ENCODE measurements at places on chromosomes 2 and 18.

- DNase-seq = no peak
Observed at GRCh38 chr18:78637442-78638402, 341.9 kb upstream of the SALL3 start.

- no peak for DNase-seq
Observed at GRCh38 chr18:75880925-75881504, 453.5 kb upstream of the SMIM21 start.

DNA sequence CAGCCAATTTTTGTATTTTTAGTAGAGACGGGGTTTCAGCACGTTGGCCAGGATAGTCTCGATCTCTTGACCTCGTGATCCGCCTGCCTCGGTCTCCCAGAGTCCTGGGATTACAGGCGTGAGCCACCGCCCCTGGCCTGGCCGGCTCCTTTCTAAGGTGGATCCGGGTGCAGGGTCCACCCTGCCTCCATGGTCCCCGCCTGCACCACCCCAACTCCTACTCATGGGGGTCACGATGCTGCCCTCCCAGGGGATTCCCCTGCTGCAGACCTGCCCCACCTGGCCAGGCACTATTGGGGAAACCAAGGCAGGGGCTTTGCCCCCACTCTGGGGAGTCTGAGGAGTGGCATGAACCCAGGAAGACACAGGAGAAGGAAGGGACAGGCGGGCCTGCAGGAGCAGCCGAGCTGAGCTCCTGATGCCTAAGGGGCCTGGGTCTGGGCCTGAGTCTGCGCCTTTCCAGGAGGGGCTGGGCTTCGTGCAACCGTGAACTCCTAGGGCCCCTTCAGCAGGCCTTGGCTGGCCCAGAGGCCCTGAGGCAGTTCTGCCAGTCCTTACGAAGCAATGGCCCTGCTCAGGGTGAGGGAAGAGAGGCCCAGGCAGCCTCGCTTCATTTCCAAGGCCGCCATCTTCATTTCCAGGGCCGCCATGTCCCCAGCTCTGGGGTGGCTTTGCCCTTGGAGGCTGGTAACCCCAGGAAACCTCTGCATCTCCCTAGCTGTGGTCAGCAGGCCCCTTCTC lies 67.2 kb upstream of the SMAD7 start:
- DNase-seq = no peak

DNA sequence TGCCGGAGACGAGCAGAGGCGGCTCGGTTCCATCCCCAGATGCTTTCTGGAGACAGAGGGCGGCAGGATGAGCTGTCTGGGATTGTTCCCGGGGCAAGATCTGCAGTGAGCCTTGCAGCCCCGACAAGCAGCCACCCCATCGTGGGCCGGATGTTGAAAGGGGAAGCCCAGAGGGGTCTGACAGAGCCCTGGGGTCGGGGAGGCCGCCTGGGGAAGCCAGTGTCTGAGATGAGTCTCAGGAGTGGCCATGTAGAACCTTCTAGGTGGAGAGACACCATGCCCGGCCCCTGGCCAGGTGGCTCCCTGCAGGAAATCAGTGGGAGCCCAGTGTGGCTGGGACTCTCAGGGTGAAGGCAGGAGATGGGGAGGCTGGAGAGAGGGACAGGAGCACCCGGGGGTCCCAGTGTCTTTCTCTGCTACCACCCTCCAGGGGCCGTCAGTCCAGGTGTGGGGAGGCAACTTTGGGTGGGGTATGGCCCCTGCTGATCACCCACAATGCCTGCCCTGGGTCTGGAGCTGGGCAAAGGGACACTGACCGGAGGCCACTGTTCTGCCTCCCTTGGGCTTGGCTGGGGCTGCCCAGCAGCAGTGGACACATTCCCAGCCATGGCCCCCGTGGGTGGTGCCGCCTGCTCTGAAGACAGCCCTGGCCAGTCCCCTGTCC lies 128.3 kb upstream of the HS6ST1 start:
- no peak for DNase-seq

DNA sequence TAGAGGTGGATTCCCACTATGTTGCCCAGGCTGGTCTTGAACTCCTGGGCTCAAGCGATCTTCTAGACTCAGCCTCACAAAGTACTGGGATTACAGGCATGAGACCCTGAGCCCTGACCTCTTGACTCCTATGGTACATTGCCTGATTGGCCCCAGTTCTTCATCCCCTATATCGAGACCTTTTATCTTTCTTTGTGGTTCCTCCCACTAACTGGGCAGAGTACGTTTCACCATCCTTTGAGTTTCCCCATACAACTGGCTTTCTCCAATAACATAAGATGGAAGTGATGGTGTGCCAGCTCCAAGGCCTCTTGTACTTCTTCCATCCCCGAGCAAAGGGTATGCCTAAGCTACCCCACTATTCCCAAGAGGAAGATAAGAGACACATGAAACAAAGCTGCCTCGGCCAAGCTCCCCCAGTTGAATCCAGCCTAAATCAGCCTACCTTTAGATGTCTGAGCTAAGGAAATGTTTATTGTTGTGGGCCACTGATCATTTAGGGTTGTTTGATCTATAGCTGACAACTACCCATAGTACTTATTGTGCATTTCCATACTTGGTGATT lies 8.3 kb upstream of the TMEM247 start:
- no peak for DNase-seq

DNA sequence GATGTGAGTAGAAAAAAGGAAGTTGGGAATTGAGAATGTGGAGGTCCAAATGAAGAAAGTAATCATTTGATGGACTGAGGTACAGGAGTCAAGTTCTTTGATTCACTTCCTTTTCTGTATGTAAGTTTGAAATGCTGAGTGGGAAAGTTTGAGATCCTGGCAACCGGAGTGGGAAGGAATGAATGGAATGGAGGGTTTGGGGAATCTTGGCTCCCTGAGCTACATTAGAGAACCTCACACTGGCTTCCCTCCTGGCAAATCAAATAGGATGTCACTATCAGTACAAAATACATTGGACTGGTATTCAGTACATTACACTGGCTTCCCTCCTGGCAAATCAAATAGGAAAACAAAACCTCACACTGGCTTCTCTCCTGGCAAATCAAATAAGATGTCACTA lies 9.8 kb upstream of the RNF138 start:
- no peak for DNase-seq

DNA sequence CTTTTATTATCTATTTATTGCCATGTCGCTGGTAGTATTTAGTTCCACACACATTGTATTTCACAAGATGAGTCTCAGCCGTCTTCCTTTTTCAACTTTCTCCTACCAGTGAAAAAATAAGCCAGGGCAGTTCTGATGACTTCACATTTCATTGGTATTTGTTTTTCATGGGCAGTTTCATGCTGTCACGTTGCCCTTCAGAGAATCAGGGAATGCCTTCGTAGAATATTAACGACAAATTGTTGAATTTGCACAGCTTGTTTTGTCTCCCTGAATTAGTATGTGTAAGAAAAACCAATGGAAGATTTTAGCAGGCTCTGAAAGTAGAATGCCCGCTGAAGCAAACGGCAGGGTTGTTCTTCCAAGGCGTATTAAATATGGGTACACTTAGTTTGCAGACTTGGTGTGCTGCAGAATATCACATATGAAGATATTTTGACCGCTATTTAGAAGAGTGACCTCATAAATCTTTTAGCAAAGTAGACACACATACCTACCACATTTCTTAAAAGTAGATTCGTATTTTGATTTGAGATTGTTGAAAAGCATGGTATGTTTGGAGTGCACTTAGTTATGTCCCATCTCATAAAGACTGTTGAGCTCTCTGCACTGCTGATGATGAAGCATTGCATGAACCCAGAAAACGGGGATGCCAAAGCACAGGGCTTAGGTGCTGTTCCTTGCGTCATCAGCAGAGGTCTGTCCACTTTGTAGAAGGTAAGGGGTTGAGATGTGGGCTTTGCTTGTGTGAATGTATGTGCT lies 2.9 kb downstream of the NEDD4L start:
- no peak for DNase-seq

DNA sequence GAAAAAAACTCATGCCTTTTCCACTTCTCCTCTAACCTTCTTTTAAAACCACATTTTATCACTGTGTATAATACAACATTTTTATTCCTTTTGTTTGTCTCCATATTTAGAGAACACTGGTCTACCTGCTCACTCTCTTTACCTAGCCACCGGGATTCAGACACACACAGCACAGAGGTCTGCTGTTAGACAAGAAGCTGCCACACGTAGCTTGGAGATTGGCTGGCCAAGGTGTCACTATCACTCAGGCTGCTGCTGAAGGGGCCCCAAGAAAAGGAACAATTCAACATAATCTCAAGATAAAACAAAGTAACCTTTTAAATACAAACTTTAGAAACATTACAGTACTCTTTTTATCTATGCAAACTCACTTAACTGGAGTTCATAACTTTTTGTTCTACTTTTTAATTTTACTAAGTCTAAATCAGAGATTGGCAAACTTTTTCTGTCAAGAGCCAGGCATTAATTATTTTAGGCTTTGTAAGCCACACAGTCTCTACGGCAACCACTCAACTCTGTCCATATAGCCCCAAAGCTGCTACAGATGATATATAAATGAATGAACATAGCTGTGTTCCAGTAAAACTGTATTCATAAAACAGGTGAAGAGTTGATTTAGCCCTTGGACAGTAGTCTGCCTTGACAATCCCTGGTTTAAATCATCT lies 25.8 kb downstream of the FEZ2 start:
- DNase-seq = no peak

DNA sequence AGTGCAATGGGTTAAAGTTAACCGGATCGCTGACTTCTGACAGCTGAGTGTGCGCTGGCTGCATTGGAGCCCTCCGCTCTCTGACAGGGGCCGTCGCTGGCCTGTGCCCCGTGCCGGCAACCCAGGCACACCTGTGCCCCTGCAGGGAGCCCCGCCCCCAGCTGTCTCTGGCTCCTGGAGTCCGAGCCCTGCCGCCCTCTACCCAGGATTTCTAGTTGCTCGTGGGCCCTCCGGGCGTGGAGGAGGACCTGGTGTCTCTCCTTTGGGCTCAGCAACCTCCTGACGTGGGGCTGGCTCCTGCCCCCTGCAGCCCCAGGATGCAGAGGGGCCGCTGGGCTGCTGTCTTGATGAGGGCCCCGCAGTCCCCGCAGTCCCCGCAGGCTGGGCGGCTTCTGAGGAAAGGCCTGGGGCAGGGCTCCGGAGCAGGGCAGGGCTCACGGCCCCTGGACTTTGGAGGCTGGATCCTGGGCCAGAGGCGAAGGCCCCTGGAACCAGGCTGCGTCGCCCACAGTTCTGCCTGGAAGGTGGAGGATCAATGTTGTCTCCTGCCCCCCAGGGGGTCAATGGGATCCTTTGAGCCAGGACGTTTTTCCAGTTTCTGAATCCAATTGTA lies 172.8 kb downstream of the RNF144A start:
- no peak for DNase-seq

GRCh38 chr2:224922142-224922727 lies 120.0 kb downstream of the DOCK10 start:
- no peak for DNase-seq
